ENCODE measurements at places on chromosomes 4 and X.

- DNase-seq: no peak
Measured at GRCh38 chr4:152929888-152930287, 6.2 kb upstream of the FHDC1 start.

- DNase-seq: no peak
Measured at GRCh38 chr4:145884775-145885174, 53.8 kb downstream of the ZNF827 start.

DNA sequence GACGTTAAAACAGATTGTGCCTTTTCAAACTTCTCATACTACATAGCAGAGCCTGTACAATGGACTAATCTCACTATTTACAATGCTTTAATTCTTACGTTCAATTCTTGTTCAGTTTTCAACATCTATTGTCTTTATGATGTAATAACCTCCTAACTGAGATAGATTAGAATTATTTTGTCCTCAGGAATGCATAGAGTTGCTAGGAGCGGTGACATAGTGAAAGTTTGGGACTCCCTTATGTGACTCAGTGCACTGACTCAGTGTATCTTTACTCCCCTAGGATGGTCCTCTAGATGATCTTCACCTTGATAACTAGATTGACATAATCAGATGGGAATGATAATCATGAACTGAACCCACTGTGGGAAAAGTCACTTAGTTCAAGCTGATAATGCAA, 151.5 kb downstream of the VEGFC start:
- no peak for DNase-seq

- no peak for DNase-seq
Measured at GRCh38 chr4:111601671-111602070, 543.6 kb upstream of the FAM241A start.

- no peak for DNase-seq
Measured at GRCh38 chr4:1574601-1575417, 109.3 kb downstream of the FAM53A start.

DNA sequence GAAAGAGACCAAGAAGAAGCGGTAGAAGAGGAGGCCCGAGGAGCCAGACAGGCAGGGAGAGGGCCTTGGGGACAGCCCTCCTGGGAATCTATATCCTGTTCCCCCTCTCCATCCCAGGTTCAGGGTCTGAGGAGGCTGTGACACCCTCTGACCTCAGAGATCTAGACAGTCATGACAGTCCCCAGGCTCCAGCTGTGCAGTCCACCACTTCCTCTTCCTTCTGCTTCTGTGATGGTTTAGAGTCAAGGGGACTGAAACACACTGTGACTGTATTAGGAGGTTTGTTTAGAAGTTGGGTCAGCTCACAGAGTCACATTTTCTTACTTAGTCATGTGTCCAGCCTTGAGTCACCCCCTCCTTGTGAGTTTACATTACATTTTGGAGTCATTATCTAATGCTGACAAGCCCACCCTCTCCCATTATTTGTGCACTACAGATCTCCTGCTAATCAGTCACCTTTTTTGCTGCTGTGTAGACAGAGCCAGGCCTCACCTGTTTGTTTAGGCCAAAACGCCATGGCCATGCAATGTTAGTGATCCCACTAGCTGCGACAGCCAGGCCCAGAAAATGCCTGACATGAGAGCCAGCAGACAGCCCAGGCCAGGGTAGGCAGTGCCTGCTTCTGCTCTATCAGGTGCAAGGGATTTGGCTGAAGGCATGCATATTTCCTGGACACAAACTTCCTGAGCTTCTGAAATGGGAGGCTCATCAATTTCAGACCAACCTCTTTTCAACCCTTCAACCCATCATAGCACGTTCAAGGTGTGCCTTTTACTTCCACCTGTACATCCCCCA, 26.0 kb downstream of the MANBA start:
- no peak for DNase-seq

- no peak for DNase-seq
Measured at GRCh38 chr4:40377512-40378365, 42.6 kb downstream of the CHRNA9 start.

GRCh38 chrX:1440506-1440905, 12.2 kb downstream of the ASMTL start:
- no peak for DNase-seq

DNA sequence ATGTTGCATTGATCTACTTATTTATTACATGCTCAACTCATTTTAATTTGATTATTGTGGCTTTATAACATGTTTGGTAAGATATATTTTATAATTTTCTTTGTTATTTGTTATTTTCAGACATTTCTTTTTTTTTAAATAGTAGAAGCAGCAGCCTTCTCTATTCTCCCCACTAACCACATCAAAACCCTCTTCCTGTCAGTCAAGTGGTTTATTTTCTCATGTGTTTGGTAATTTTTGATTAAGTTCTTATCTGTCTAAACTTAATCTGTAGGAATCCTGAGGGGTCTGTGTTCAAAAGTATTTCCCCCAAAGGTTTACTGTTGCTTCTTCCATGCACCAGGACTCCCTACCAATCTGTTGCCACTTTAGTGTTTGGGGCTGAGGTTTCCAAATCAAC, 131.9 kb downstream of the SCLT1 start:
- no peak for DNase-seq

- no peak for DNase-seq
Measured at GRCh38 chr4:116599859-116600258, 485.5 kb downstream of the TRAM1L1 start.

DNA sequence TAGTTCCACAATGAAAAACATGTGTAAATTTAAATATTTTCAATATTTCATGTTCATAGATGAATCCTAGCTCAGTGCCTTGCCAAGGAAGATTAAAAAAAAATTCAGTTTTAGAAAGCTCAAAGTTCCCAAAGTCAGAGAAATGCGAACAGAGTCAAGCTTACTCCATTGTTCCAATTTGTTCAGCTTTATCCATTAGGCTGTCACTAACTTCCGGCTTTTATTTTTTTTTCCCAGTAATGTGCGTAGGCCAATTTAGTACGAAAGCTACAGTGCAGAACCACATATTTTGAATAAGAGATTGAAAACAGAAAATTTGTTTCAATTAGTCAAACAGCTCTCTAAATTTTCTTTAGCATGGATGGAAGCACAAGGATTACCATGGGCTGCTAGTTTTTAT, 23.1 kb upstream of the KLHL2 start:
- no peak for DNase-seq

GRCh38 chrX:19882066-19882775, 5.2 kb downstream of the SH3KBP1 start:
- no peak for DNase-seq

GRCh38 chr4:147799986-147800555, 68.2 kb downstream of the ARHGAP10 start:
- DNase-seq: no peak

DNA sequence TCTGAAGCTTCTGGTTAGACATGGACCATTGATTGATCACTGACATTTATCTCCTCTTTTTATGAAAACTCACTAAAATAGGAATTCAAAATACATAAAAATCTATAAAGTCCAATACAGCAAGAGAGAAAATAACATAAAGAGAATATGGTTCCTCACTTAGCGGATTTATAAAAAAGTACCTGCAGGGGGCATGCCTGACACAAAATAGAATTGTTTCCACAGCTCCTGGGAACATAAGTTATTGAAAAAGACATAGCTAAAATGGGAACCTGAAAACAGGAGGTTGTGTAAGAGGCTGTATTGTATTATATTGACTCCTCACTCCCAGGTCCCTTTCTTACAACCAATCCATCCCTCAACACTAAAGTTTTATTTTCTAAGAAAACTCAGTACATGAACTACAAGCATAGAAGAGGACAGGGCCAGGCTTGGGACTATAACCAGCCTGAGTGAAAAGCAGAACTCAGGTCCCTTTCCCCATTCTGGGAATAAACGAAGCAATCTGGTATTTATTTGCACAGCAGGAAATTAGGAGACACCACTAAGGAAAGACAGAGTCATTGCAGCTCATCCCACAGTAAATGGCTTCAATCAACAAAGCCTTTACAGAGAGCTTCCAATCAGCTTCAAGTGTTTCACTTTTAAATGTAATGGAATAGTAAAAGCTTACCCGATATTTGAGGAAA, 121.1 kb upstream of the NDST4 start:
- DNase-seq: no peak

- DNase-seq: no peak
Measured at GRCh38 chrX:23756165-23756564, 13.1 kb upstream of the ACOT9 start.
